ENCODE measurements at places on chromosomes 13 and 19.

GRCh38 chr13:40352380-40352778, 314.1 kb downstream of the FOXO1 start:
- DNase-seq = no peak

DNA sequence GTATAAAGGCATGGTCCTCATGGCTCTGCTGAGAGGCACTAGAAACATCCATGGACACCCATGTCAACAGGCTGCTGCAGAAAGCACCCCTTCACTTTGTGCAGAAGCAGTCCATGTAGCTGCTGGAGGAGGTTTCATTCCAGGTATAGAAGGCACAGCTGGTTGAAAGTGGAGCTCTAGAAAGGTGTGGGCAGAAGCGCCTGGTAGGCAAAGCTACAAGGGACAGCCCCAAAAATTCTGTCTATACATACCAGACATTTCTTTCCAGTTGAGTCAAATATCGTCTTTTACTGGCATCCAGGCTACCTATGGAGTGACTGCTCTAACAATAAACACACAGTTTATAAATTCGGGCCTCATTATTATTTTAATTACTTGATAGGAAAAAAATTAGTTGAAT, 129.3 kb downstream of the ENOX1 start:
- DNase-seq = no peak

DNA sequence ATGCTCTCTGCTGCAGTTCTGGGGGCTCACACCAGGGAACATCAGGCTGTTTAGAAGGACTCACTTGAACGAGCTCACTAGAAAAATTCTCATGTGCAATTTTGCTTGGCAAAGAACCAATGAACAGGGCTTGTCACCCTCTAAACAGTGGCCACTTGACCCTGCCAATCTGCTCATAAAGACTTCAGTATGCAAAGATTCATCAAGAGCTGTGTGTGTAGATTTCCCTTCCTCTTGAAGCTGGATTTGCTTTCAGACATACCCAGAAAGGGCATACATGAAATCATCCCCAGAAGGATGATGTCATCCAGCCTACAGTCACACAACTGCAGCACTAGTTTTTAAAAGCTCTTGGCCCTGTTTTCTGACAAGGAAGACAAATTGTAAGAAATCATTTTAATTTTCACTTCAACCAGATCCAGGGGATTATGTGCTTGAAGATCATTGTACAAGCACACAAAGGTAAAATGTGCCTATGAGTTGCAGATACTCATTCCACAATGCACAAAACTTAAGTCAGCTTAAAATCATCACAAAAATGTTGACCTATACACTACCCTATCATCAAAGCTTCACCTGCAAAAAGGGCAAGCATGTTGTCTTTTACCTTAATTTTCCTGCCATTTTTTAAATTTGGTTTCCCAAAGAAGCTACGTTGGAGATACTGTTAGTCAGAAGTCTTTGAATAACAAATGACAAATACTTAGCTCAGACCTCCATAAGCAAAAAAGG, 5.2 kb upstream of the STK24 start:
- DNase-seq = no peak

- no peak for DNase-seq
Measured at GRCh38 chr19:16316506-16316882, 8.1 kb upstream of the KLF2 start.

DNA sequence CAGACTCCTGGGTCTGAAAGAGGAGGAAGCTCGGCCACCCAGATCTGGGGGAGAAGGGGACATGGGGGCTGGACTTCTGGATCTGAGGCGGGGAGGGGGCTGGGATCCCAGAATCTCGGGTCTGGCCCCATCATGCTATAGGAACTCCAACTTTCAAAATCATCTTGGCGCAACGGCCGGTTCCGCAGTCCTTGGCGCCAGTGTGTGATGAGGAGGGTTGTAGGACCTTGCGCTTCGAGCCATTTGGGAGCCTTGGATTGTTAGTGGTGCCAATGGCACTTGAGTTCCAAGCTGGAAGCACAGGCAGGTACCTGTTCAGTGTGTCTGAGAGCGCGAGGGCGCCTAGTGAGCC, 324 bp downstream of the RUVBL2 start:
- DNase-seq = no peak

DNA sequence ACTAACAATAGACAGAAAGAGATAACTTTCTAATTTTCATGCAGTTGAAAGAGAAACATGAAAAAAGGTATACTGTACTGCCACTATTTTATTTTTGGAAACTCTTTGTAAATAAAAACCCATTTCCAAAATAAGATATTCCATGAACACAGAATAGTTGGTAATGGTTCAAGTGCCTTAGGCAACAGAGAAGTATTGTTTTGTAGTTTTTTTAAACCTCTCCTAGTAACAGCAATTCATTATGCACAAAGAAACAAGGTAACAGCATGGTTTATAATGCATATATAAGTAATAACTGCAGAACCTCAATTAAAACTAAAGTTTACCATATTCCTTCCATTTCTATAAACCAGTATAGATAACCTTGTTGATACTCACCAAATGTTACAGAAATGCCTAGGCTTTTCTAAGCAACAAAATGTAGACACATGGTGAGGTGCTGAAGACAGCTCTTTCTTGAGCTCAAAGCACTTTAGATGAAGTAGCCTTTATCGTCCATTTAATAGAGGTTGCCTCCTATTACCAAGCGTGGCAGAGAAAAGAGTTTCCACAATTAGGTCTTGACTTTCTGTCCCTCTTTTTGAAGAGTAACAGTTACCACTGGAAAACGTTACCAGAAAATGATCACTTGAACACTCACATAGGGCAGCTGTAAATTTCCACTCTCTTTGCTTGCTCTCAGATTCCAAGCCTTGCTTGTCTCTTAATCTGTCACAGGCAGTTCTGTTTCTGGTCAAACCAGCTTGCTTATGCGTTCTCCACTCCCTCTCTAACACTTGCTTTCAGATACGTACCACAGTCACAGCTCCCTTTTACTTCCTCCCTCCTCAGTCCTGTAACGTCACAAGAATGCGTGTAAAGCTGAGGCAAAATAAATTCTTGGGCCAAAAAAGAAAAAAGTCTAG, 42.9 kb downstream of the CAB39L start:
- no peak for DNase-seq

- no peak for DNase-seq
Measured at GRCh38 chr13:29105779-29106178, 285.6 kb downstream of the MTUS2 start.

DNA sequence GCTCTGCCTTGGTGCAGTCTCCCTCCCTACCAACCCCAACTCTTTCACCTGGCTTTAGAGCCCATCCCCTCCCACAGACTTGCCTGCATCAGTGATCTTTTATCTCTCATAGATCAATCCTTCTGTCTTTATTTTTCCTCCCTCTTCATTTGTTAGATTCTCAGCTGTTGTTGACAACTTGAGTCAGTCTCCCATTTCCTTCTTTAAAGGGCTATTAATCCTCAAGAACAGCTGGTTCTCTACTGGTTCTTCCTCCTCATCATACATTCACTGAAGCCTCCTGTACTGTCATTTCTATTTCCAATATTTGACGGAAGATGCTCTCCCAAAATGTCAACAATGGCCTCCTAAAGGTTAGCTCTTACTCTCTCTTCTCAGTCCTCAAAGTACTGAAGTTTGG, 408.2 kb downstream of the TBC1D4 start:
- no peak for DNase-seq

GRCh38 chr13:50334944-50335343, 319.7 kb downstream of the KCNRG start:
- DNase-seq = no peak
